ENCODE measurements at places on chromosomes 2 and 18.

- no peak for DNase-seq
These were observed 61.0 kb upstream of the AGPS start for GRCh38 chr2:177331466-177331997.

GRCh38 chr2:9366026-9366425, 57.3 kb downstream of the ITGB1BP1 start:
- no peak for DNase-seq

DNA sequence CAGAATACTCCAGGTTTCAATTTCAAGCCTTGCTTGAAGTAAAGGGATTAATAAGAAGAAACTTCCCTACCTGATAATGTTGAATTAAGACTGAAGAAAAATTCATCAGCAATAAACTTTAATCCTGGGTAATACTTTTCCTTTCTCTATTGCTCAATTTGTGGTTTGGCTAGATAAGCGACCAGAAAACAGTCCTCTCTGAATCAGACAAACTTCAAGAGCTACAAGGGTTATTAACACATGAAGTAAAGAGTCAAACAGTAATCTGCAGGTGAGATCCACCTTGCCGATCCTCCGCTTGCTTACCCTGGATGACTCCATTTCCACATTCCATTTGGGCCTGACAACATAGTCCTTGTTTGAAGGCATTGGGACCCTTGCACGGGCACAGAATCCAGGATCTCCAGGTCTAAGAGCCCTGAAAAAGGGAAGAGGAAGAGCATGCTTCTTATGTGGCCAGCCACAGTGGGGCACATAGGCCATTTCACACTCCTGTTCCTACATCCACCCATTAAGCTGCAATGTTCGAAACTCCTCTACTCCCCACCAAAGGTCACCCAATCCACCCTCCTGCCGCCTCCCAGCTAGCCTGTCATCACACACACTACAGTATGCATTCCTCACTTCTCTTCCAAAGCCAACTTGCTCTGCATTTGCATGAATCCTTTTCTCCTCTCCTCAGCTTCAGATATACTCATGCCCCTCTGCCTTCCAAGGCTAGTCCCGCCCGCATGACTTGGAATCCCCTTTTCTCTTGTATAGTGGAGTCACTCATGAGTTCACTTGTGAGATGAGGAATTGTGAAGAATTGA, 39.8 kb downstream of the IWS1 start:
- DNase-seq: peak; percentile 29

- no peak for DNase-seq
These were observed 96.4 kb downstream of the KYNU start for GRCh38 chr2:142973822-142974207.

DNA sequence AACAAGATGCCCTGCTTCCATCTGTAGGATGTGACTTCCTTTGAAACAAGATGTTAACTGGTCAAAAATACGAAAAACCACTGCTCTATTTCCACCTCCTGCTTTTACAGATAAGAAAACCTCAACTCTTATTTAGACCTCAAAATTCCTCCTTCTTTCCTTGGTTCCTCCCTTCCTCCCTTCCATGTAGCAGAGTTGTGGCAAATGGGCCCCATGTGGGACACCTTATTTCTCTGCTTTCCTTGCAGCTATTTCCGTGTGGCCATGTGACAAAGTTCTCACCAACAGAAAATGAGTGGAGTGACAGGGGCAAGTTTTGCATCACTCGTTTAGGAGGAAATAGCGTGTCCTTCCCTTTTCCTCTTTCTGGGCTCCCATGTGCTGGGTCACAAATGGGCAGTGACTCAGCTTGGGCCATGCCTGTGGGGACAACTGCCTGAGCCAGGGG, 69.4 kb upstream of the SMAD2 start:
- peak; percentile 77 for DNase-seq

GRCh38 chr2:121519153-121519552, 11.5 kb upstream of the RNU4ATAC start:
- no peak for DNase-seq

- DNase-seq: no peak
These were observed 35.1 kb upstream of the YWHAQ start for GRCh38 chr2:9665898-9666297.

- DNase-seq: no peak
These were observed 1098.0 kb upstream of the DDX18 start for GRCh38 chr2:116716444-116716843.

- peak; percentile 30 for DNase-seq
These were observed 172.5 kb downstream of the NCK2 start for GRCh38 chr2:105917226-105917625.
